Activated CD4-positive, alpha-beta T cell treated with anti-CD3 and anti-CD28 coated beads, Interleukin-2, amount 50 U/mL, for 1 hour (primary cell): ENCODE measurements at places on chromosomes 1 and 21.

- DNase-seq, result no peak
Observed at GRCh38 chr1:150558761-150559655, 9.8 kb downstream of the ADAMTSL4 start.

- no peak for DNase-seq
Observed at GRCh38 chr1:150271291-150271959, 1.2 kb upstream of the C1orf54 start.

- DNase-seq, result peak; percentile 64
Observed at GRCh38 chr1:89608984-89609725, 23.8 kb upstream of the LRRC8C start.

DNA sequence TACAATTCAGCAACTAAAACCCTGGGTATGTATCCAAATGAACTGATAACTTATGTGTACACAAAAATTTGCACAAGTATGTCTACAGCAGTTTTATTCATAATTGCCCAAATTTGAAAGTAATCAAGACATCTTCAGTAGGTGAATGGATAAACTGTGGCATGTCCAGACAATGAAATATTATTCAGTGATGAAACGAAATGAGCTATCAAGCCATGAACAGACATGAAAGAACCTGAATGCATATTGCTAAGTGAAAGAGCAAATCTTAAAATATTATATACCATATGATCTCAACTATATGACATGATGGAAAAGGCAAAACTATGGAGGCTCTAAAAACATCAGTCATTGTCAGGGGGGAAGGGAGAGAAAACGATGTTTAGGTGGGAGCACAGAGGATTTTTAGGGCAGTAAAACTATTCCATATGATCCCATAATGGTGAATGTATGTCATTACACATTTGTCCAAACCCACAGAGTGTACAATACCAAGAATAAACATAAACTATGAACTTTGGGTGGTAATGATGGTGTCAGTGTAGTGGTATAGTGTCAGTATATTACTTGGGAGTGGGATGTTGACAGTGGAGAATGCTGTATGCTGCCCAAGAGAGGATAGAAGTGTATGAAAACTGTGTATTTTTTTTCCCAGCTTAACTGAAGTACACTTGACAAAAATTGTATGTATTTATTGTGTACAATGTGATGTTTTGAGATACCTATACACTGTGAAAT is 92.8 kb upstream of the PPP2R5A start:
- no peak for DNase-seq

DNA sequence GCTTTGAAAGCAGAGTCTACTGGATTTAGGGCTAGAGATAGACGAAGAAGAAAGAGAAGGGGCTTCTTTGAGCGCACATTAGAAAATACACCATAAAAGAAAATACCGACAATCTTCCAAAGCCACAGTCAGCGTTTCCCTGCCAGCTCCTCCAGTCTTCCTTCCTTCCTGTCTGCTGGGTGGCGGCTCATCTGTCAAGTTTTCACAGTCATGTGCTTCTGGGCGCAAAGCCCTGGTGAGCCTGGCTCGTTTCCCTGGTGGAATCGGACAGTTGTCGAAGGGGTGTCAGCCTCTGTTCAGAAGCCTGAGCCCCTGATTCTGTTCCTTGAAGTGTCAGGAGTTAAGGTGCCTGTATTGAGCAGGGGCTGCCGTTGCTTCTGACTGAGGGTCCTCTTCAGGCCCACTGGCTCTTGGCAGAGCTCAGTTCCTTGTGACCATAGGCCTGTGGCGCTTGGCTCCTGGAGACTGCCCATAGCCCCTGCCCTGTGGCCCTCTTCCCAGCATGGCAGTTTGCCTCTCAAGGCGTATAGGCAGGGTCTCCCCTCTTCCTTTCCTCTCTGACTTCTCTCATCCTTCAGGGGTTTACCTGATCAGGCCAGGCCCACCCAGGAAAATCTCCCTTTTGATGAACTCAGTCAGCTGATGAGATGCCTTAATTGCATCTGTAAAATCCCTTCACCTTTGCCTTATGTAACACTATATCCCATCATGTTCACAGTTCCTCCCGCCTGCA is 58.6 kb downstream of the ADARB1 start:
- DNase-seq, result no peak

- no peak for DNase-seq
Observed at GRCh38 chr1:100532645-100533044, 5.3 kb upstream of the GPR88 start.

GRCh38 chr1:227919906-227920305 is 27.8 kb downstream of the WNT9A start:
- no peak for DNase-seq

DNA sequence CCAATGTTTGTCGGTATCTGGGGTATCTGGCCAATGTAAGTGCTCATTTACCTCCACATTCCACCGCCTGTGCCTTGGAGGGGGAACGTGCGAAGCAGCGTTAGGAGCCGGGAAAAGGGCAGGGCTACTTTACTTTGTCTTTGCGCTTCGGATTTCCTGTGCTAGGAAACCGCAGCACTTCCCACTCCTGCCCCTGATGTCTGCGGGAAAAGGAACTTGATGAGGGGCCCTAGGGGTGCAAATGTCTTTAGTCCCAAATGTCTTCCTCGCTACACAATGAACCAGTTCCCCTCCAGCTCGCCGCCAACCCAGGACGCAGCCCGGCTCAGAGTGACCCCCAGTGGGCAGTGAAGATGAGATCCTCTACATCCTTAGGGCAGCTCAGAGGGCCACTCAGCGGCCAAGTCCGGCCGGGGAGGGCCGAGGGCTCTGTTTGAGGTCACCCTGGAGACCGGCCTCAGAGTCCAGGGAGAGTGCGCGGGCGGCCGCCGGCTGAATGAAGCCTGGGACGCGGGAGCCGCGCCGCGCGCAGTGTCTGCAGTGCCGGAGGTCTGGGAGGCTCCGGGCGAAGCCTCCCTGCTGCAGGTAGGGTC is at the start of gene DYNLT5:
Gene DYNLT5, plus strand, starts transcription at position 460 of the 593 bp plus-strand sequence. CDS start 2,200 bp downstream, outside the sequence.
- DNase-seq, result no peak

DNA sequence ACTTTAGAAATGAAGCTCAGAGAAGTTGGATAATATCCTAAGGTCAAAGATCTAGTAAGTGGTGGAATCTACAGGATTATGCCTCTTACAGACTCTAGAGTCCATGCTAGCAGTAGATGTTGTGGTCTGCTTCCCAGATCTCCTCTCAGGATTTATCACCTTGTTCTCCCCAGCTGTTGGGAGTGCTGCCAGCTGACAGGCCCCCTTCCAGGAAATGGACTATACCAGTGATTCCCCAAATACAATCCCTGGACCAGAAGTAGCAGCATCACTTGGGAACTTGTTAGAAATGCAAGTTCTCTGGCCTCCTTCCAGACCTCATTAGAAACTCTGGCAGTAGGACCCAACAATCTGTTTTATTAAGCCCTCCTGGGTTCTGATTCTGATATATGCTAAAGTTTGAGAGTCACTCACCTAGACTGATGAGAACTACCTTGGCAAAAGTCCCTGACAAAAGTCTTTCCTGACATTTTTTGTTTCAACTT is 24.5 kb upstream of the NTNG1 start:
- no peak for DNase-seq

GRCh38 chr1:39110325-39110851 is 84.2 kb downstream of the NDUFS5 start:
- no peak for DNase-seq

DNA sequence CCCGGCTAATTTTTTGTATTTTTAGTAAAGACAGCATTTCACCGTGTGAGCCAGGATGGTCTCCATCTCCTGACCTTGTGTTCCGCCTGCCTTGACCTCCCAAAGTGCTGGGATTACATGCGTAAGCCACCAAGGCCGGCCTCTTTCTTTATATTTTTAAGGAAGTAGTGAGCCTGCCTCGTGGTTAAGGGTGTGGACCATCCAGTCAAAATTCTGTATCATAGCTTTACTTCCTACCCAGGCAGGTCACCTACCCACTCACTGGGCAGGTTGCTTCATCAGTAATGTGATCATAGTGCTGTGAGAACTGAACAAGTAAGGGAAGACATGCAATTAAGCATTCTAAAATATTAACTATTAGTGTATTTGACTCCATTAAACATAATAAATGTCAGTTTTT is 8.1 kb upstream of the ACOT7 start:
- no peak for DNase-seq

DNA sequence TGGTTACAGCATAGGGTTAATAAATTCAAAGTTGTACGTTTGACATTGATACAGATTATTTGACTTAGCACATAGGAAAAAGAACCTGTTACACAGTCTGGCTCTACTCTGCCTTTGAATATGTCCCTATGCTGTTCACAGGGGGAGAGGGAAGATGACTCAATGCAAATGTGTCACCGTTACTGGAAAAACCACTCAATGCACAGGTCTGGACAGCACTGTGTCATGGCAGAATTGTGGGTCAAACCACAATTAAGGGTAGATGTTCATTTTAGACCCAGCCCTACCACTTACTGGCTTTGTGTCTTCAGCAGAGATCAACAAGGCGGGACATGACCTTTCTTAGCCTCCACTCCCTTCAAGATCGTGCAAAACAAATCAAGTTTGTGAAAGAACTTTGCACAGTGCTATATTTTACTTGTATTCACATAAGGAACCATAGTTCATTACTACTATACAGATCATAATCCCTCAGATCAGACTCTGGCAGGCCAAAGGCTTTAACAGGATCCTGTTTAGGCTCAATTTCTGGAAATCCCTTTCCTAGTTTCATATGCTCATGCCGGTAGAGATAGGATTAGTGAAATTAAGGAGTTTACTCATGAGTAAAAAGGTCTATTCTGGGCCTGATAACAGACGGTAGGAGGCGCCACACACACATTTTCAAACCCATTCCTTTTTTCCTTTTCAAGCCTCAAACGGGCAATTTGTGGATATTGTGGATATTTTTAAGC is 22.1 kb downstream of the EIF2D start:
- DNase-seq, result no peak

GRCh38 chr21:34696121-34696520 is 27.3 kb downstream of the CLIC6 start:
- DNase-seq, result no peak

DNA sequence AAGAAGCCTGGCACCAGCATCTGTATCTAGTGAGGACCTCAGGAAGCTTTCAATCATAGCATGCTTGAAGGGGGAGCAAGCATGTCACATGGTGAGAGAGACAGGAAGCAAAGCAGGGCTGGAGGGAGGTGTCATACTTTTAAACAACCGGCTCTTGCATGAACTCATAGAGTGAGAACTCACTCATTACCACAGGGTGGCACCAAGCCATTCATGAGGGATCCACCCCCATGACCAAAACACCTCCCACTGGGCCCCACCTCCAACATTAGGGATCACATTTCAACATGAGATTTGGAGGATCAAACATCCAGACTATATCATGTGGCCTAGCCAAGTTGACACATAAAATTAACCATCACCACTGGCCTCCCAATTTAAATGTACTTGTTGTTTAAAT is 125.1 kb upstream of the KCND3 start:
- no peak for DNase-seq

DNA sequence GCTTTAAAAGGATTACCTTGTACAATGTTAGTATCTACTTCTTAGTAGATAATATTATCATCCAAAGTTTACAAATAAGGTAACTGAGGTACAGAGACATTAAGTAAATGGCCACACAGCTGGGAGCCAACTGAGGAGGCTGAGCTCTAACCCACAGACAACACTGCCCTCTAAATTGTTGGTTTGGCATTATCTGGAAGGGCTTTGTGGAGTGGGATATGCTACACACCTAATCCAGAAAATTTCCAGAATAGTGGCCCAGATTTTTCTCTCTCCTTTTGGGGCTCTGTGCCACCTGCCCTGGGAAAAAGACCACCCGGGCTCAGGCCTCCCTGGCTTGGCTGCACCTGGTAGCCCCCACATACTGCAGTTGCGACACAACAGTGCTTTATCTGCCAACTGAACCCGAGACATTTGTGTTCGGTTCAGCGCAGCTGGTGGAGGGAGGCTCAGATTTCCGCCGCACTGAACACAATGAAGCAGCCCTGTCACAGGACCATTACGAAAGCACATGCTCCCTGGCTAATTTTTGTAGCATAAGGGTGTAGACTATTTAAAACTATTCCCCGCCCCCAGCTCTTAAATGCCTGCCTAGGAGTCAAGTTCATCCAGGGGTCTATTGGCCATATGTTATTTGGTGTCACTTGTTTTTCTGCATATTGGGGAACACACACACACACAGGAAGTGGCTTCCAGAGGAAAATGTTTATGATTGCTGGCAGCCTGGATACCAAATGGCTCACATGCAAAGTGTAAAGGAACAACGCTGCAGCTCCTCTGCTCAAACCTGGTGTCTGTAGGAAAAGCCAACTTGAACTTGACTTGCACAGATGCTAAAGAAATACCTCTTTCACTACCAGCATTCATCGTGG is 92.3 kb upstream of the ESRRG start:
- no peak for DNase-seq
